Osteocyte (in vitro differentiated cells): ENCODE measurements at places on chromosomes 11 and 22. TPM values are rescaled to one million over a fixed set of nuclear protein-coding genes. Genes with fewer than 3 reads are reported as not detected.
A peak's percentile ranks its signal among the peaks of the same experiment; 100 is the strongest.

DNA sequence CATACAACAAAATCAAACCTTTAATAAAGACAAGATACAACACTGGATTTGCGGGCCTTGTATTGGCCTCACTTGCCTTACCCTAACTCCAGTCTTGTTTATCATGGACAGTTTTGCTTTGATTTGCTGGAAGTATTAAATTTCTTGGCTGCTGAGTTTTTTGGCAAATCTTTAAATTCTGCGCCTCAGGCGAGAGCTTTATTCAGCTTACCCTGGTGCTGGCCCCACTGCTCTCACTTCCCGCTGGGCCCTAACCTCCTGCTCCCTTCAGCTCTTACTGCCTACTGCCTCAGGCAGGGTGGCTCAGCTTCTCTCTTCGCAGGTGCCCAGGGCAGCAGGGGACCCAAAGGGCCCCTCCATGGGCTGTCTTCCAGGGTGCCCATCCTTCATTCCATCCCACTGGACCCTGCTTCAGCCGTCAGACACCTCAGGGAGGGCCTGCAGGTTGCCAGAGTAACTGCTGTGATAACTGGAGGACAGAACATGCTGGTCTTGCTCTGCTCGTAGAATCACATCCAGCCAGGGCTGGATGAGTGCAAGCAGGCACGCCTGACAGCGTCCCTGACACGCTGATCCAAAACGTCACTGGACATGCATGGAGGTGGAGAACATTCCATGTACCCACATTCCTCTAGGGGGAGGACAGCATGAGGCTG, 45.7 kb upstream of the TUB start:
- DNase-seq: peak; percentile 78
- peaks cover 11% of the 10 kb centered on the region for H3K4me1 ChIP-seq
- H3K27me3 ChIP-seq: peaks cover 26% of the 10 kb centered on the region
- no peak overlapping the region for H3K27ac ChIP-seq

DNA sequence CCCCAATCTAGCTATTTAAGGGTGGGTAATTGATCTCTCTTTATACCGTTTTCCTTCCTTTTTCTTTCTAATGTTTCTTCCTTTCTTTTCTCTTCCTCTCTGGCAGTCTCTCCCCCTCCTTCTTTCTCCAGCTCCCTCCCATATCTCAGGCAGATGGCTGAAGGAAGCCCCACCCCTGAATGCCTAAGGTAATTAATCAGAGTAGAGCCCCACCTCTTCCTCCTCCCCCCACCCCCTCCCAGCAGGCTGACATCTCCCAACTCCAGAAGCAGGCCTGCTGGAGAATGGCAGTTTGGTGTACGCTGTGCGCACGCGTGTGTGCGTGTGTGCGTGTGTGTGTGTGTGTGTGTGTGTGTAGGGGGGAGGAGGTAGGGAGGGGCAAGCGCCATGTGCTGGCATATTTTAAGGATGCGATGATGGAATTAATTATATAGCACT, 122.6 kb downstream of the APOL5 start:
- H3K4me3 ChIP-seq: peak overlapping the region; percentile 95
- DNase-seq: peak; percentile 94
- peaks cover 52% of the 10 kb centered on the region for H3K4me1 ChIP-seq
- H3K27me3 ChIP-seq: no peaks in the 10 kb centered on the region
- H3K27ac ChIP-seq: peak overlapping the region; percentile 92

- H3K4me1 ChIP-seq: no peaks in the 10 kb centered on the region
- H3K4me3 ChIP-seq: no peak overlapping the region
- no peaks in the 10 kb centered on the region for H3K36me3 ChIP-seq
- no peak for DNase-seq
Measured at GRCh38 chr11:21350613-21351012, 681.2 kb downstream of the NELL1 start.

PIH1D2 gene
- total RNA-seq: 2.0 and 2.3 TPM in 2 replicates

- H3K27me3 ChIP-seq: peaks cover 3% of the 10 kb centered on the region
- no peak overlapping the region for H3K4me3 ChIP-seq
- no peak for DNase-seq
- no peaks in the 10 kb centered on the region for H3K36me3 ChIP-seq
Measured at GRCh38 chr11:115279813-115280761, 224.1 kb downstream of the CADM1 start.

- peaks cover 5% of the 10 kb centered on the region for H3K4me1 ChIP-seq
- no peaks in the 10 kb centered on the region for H3K36me3 ChIP-seq
- no peak overlapping the region for H3K27ac ChIP-seq
- no peaks in the 10 kb centered on the region for H3K27me3 ChIP-seq
- DNase-seq: no peak
Measured at GRCh38 chr11:3929649-3930048, 74.2 kb downstream of the STIM1 start.

DNA sequence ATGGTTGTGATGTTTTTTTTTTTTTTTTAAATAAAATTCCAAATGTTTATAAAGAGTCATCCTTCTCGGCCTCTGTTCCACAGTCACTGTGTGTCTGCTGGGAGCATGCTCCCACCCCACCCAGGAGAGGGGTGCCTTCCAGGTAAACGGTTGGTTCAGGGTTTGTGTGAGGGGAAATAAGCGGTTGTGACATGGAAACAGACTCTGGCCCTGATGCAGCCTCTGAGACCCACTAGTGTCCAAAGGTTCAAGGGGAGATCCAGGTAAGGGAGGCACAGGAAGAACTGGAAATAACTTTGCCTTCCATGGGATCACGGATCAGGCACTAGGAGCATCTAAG, 6.0 kb upstream of the GAS2L1 start:
- H3K4me3 ChIP-seq: no peak overlapping the region
- H3K4me1 ChIP-seq: peaks cover 23% of the 10 kb centered on the region
- H3K27ac ChIP-seq: no peak overlapping the region
- no peak for DNase-seq

FREY1 gene
- total RNA-seq: 0.81 and 1.5 TPM in 2 replicates

CHRM1 gene
- total RNA-seq: 0.27 and 0.31 TPM in 2 replicates

DNA sequence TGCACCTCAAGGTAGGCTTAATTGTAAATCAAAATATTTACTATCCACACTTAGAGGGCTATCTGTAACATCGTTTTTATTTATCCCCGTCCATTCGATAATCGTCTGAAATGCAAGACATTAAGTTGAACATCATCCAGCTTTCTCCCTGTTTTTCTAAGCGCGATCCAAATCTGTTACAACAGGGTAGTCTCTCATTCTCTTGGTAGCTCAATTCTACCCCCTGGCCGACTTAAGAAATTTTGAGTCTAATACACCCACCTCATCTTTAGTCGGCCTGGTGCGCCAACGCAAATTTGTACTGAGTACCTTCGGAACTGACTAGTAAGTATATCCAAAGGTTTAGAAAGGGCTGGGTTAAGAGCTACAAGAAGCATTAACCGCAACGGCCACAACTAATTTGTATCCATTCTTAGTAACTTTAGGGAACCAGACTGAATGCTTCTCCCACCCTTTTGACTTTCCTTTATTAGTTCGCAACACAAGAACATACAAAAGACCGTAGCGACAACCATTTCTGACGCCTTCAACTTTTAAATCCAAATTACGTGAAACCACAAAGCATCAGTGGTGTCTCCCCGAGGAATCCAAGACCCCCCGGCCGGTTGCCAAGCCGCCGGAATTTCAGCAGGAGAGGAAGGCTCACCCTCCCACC, 1.0 kb upstream of the ZNF143 start:
- no peak for DNase-seq
- H3K27me3 ChIP-seq: no peaks in the 10 kb centered on the region
- H3K4me3 ChIP-seq: peak overlapping the region; percentile 84
